Hematopoietic multipotent progenitor cell treated with erythropoietin and hydrocortisone succinate and interleukin-3 and kit ligand, for 4 days (in vitro differentiated cells): ENCODE measurements at places on chromosomes 3 and 15.

DNA sequence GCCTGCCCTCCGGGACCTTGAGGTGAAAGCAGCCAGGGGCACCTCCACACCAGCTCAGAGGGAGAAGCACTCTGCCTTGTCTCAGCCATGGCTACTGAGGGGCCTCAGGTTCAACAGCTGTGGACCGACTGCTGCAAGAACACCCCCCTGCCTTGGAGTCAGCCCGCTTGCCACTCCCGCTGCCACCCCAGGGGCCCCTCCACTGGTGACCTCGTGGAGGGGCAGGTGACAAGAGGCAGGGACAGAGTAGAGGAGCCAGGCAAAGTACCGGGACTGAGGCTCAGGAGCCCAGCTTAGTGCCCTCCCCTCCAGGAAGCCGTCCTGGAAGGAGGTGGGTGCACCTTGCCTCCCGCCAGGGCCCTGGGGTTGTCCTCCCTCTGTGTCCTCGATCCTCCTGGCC is 79.6 kb upstream of the RPL32 start:
- DNase-seq, result no peak

DNA sequence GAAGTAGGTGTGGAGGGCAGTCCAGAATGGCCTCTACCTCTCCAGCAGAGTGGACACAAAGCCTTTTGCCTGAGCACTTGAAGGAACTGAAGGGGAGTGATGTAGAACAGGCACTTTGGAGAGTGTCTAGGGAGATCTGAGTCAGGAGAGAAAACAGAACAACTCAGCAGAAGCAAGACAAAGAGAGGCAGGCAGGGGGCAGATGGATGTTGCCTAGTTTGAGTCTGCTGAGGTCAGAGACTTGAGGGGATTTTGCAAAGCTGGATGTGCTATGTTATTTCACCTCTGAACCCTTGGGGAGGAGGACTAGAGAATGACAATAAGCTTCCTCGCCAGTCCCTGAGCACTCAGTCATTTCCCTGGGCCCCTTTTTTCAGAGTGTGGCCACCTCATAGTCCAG is 366.4 kb downstream of the EPHB1 start:
- DNase-seq, result no peak

GRCh38 chr3:169310184-169310939 is 353.1 kb downstream of the MECOM start:
- DNase-seq, result peak; percentile 37

- DNase-seq, result peak; percentile 29
These were observed 29.3 kb downstream of the SPSB4 start for GRCh38 chr3:141080431-141080830.
